ENCODE measurements at places on chromosomes 2 and 18. TPM values are rescaled to one million over a fixed set of nuclear protein-coding genes. Genes with fewer than 3 reads are reported as not detected.

DNA sequence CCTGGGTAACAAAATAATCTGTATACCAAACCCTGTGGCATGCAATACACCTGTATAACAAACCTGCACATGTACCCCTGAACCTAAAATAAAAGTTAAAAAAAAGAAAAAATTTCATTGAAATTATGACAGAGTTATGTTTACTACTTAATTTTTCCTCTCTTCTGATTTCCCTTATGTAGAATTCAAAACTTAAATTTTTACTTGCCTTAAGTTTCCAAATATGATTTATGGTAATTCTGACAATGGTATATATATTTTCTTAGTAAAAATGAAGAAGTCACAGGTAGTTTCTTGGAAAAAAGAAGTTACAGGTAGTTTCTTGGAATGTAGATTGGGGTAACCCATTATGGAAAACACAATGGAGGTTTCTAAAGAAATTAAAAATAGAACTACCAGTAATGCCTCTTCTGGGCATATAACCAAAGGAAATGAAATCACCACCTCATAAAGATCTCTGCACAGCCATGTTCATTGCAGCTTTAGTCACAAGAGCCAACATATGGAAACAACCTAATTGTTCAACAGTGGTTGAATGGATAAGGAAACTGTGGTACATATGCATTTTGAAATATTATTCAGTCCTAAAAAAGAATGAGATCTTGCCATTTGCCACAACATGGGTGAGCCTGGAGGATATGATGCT, 164.9 kb downstream of the BABAM2 start:
- DNase-seq = no peak

DNA sequence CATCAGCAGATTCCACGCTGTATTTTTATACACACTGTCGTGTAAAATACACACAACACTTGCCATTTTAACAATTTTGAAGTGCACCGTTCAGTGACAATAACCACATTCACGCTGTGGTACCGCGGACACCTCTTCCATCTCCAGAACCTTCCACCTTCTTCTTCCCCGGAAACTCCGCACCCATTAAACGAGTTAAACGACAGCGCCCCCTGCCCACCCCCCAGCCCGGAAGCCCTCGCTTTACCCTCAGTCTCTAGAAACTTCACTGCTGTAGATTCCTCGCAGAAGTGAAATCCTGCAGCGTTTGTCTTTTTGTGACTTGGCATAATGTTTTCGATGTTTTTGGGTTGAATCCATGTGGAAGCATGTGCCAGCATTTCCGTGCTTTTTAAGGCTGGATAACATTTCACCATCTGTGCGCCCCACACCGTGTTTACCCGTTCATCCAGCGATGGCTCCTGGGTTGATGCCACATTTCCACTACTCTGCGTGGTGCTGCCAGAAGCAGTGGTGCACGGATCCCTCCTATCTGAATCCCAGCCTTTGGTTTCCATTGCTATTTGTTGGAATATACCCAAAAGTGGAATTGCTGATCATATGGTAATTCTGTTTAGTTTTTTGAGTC, 32.0 kb upstream of the TMEM18 start:
- no peak for DNase-seq

DNA sequence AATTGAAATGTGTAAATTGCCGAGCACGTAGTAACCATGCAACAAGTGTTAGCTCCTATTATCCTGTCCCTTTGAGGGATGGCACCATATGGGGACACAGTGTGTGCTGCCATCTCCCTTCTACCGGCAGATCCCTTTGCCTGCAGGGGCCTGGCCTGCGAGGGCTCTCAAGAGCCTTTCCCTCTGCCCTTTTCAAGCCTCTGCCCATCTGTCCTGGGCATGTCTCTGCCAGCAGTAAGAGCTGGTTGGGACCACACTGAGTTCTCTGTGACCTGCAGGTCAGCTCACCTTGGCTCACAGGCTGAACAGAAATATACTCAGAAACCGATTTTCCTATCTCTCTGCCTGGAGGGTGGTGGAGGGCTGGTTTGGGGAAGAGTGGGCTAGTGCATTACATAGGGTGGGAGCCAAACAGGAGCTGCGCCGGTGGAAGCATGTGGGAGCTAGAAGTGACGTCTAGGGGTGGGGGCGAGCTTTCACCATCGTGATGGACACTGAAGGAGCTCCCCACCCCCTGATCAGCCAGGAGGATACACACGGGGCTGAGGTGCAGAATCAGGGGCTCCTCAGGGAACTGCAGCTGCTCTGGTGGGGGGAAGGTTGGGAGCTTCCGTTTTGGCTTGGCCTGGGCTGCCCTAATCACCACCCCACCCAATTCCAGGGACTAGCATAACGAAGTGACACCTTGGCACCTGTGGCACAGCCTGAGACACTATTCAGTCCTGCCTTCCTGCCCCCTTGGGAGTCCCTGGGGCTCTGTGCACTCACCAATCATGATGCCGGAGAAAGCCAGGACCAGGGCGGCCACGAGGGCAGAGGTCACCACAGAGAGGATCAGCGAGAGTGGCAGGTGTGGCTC, 109.7 kb downstream of the CLIP4 start:
- no peak for DNase-seq

The PAX3 gene
- not detected for total RNA-seq

The NAGK gene
- total RNA-seq = 104 TPM

The PIEZO2 gene
- not detected for total RNA-seq

Data from natural killer cell treated with Interleukin-12 subunit alpha and Interleukin-12 subunit beta and Interleukin-15 and Interleukin-18, amount 100 ng/mL, for 72 hours (primary cell).